CD4-positive, alpha-beta T cell (primary cell): ENCODE measurements at places on chromosomes 2 and 18. TPM values are rescaled to one million over a fixed set of nuclear protein-coding genes. Genes with fewer than 3 reads are reported as not detected.

- no peak for DNase-seq
- H3K27ac ChIP-seq, result no peak within 1 kb of the TSS
- H3K27me3 ChIP-seq, result peaks cover 42% of the 10 kb centered on the region
Measured at GRCh38 chr2:127675331-127676261, at the start of gene LIMS2. LIMS2 (minus strand) TSS chr2:127675530; CDS start chr2:127675024, 506 bp downstream.

- H3K4me3 ChIP-seq, result no peak overlapping the region
- H3K27ac ChIP-seq, result no peak overlapping the region
- H3K4me1 ChIP-seq, result no peaks in the 10 kb centered on the region
Measured at GRCh38 chr2:5869936-5870335, 177.8 kb downstream of the SOX11 start.

DNA sequence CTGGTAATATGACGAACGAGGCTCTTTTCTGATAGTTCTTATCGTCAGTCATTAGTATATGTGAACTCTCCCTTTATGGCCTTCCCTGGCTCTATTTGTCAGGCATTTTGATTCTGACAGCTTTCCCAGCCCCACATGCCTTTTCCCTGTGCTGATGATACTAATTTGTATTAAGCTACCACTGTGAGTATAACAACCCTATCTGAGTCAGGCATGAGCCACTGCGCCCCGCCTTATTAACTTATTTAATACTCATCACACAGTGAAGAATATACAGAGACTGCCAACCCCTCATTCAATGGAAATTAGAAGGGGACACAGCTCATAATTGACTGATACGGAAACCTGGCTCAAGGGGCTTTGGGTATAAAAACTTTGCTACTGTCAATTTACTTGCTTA is 140.0 kb downstream of the NETO1 start:
- DNase-seq, result no peak
- H3K36me3 ChIP-seq, result no peaks in the 10 kb centered on the region
- H3K4me1 ChIP-seq, result no peaks in the 10 kb centered on the region

DNA sequence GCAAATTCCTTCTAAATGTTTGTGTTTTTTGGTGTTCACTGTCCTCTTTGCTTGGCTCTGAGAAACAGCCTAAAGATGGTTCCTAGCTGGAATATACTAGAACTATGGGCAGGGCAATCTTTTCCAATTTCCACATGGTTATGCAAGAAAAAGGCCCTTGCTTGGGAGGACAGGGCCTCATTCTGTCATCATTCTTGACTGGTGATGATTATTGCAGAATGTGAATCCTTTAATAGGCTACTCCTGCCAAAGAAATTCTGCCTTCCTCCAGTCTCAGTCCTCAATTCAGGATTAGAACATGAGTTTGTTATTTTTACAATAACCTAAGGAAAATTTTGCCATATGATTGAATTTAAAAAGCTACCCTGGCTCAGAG is 218.7 kb downstream of the HNMT start:
- DNase-seq, result no peak
- no peak overlapping the region for H3K4me3 ChIP-seq
- no peak overlapping the region for H3K27ac ChIP-seq

PIEZO2 gene
- not detected for total RNA-seq

DNA sequence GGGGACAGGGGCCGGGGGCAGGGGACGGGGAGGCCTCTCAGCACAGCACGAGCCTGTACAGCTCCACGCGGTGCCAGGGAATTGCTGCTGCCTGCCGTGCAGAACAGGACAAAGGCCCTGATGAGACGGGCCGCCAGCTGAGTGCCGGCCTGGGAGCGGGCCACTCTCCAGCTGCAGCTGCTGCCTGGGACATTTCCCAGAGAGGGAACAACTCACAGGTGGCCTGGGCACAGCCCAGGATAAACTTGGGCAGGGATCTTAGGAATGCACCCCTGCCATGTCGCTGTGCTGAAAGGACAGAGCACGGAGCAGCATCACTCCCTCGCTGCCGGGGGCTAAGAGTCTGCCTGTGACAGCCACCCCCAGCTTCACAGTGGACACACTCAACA is 38.8 kb downstream of the CENPO start:
- DNase-seq, result no peak
- H3K27ac ChIP-seq, result no peak overlapping the region
- peaks cover 19% of the 10 kb centered on the region for H3K36me3 ChIP-seq
- H3K4me3 ChIP-seq, result no peak overlapping the region
- no peaks in the 10 kb centered on the region for H3K27me3 ChIP-seq

DNA sequence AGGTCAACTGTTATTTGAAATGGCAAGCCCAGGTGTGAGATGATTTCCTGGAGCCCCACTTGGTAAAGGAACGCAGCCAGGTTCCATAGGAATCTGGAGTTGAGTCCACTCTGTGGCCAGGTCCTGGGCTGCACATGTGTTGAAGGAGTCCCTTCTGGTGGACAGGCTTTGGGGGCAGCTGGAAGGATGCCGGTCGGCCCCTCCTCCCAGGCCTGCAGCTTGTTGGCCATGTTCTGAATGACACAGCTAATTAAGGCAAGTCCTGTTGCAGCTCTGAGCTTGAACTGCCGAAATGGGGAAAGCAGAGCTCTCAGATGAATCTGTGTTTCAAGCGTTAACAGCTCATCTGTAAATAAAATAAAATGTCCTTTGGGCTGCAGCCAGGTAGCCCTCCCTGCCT is 23.8 kb downstream of the EN1 start:
- H3K4me1 ChIP-seq, result no peaks in the 10 kb centered on the region
- H3K4me3 ChIP-seq, result no peak overlapping the region
- no peak for DNase-seq
- H3K27ac ChIP-seq, result no peak overlapping the region
- no peaks in the 10 kb centered on the region for H3K36me3 ChIP-seq

GRCh38 chr2:86500325-86501083 is 59.3 kb downstream of the KDM3A start:
- H3K36me3 ChIP-seq, result peaks cover 91% of the 10 kb centered on the region
- H3K27ac ChIP-seq, result no peak overlapping the region
- no peak overlapping the region for H3K4me3 ChIP-seq
- DNase-seq, result no peak

DNA sequence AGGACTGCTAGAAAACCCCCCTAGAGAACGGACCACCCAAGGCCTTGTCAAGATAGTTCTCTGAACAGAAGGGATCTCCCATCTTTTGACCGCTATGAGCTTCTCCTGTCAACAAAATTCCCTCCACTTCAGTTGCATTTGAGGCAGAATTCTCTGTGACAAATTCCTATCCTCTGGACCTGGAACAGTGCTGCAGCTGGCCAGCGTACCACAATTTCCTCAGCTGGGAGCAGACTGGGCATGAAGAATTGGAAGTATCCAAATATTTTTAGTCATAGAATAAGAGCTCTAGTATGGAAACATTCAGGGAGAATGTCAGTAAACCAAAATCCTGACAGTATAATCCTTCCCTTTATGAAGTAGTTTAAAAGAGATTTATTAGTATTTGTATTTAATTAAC is 147.1 kb upstream of the BOD1L2 start:
- H3K27me3 ChIP-seq, result no peaks in the 10 kb centered on the region
- H3K27ac ChIP-seq, result no peak overlapping the region
- DNase-seq, result no peak
- H3K4me3 ChIP-seq, result no peak overlapping the region
- H3K4me1 ChIP-seq, result no peaks in the 10 kb centered on the region
- no peaks in the 10 kb centered on the region for H3K36me3 ChIP-seq

GRCh38 chr2:203279288-203279687 is 40.5 kb downstream of the CYP20A1 start:
- no peak for DNase-seq
- peak overlapping the region; percentile 7 for H3K27ac ChIP-seq
- peaks cover 73% of the 10 kb centered on the region for H3K36me3 ChIP-seq
- H3K4me1 ChIP-seq, result no peaks in the 10 kb centered on the region
- no peak overlapping the region for H3K4me3 ChIP-seq

GRCh38 chr2:172336681-172337080 is 90.7 kb upstream of the ITGA6 start:
- H3K27ac ChIP-seq, result no peak overlapping the region
- no peak overlapping the region for H3K4me3 ChIP-seq
- H3K4me1 ChIP-seq, result peaks cover 10% of the 10 kb centered on the region
- no peaks in the 10 kb centered on the region for H3K36me3 ChIP-seq
- DNase-seq, result no peak
- H3K27me3 ChIP-seq, result no peaks in the 10 kb centered on the region

AGAP1 gene
- 3.1 TPM for total RNA-seq

TRABD2A gene
- 166 TPM for total RNA-seq

GRCh38 chr2:159262904-159263303 is 23.6 kb downstream of the WDSUB1 start:
- H3K4me3 ChIP-seq, result no peak overlapping the region
- no peaks in the 10 kb centered on the region for H3K27me3 ChIP-seq

ALKAL2 gene
- total RNA-seq, result not detected

- no peaks in the 10 kb centered on the region for H3K4me1 ChIP-seq
- H3K36me3 ChIP-seq, result no peaks in the 10 kb centered on the region
- no peaks in the 10 kb centered on the region for H3K27me3 ChIP-seq
- no peak for DNase-seq
Measured at GRCh38 chr2:125698280-125698679, 957.7 kb upstream of the GYPC start.

GRCh38 chr18:23107718-23108117 is 27.6 kb upstream of the CABLES1 start:
- H3K36me3 ChIP-seq, result no peaks in the 10 kb centered on the region
- H3K4me3 ChIP-seq, result no peak overlapping the region
- DNase-seq, result no peak
- H3K27me3 ChIP-seq, result no peaks in the 10 kb centered on the region

DNA sequence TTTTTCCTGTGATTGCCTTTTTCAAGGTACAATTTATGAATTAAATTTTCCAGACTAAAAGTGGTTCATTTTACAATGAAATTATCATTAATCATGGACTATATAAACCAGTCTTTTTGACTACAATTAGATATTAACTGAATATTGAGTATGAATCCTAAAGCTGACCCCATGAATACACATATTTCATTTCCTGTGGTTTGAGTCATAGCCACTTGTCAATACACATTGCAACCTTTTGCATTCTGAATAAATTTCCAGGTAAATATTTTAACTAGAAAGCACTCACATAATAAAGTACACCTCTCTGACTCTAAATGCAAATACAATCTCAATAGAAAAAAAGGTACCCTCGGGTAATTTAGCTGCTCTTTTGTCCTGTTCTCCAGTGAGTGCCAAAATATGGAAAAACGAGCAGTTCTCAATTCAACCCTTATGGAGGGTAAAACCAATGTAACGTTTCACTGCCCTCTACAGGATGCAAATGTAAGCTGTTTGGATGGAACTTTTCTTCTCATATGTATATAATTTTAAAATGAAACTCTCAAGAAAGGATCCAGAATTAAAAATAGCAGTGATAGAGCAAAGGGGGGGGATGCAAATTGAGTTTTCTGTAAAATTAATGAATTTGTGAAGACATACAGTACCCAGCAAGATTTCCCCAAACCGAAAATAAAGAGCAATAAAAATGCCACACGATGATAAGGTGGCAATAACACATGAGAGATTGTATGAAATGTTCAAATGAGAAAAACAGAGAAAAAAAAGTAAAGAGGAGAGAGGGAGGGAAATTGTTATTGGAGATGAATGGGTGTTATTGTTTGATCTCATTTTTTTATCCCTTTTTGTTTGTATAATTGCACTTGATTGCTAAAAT is 1795.7 kb upstream of the PIK3C3 start:
- H3K27ac ChIP-seq, result no peak overlapping the region
- H3K4me1 ChIP-seq, result no peaks in the 10 kb centered on the region
- no peak overlapping the region for H3K4me3 ChIP-seq
- no peaks in the 10 kb centered on the region for H3K27me3 ChIP-seq

ERLEC1 gene
- total RNA-seq, result 14.5 TPM

CD8A gene
- 2.1 TPM for total RNA-seq

- peaks cover 39% of the 10 kb centered on the region for H3K36me3 ChIP-seq
- no peaks in the 10 kb centered on the region for H3K27me3 ChIP-seq
- no peak overlapping the region for H3K27ac ChIP-seq
Measured at GRCh38 chr2:121505005-121505404, 25.7 kb upstream of the RNU4ATAC start.

GRCh38 chr18:34514238-34514637 is 195.9 kb upstream of the DTNA start:
- no peaks in the 10 kb centered on the region for H3K36me3 ChIP-seq
- no peak overlapping the region for H3K27ac ChIP-seq
- no peaks in the 10 kb centered on the region for H3K27me3 ChIP-seq
- H3K4me3 ChIP-seq, result no peak overlapping the region

DNA sequence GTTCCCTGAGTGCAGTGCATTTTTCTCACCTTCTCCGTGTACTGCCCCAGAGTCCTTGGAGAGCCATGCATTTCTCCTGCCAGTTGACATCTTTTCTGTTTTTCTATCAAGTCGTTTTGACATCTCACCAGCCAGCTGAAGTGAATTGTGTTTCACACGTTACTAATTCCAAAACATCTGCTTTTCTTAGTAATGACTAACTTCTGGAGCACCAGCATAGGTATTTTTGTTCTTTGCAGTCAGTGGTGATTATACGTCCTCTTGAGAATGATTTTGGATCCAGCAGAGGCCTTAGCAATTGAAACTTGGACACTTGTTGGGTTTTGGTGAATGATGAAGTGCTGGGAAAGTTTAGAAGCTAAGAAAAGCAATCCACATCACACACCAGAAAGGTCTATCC is 112.5 kb downstream of the PIK3C3 start:
- no peaks in the 10 kb centered on the region for H3K4me1 ChIP-seq
- peaks cover 48% of the 10 kb centered on the region for H3K36me3 ChIP-seq
- H3K4me3 ChIP-seq, result no peak overlapping the region
- H3K27ac ChIP-seq, result no peak overlapping the region

DNA sequence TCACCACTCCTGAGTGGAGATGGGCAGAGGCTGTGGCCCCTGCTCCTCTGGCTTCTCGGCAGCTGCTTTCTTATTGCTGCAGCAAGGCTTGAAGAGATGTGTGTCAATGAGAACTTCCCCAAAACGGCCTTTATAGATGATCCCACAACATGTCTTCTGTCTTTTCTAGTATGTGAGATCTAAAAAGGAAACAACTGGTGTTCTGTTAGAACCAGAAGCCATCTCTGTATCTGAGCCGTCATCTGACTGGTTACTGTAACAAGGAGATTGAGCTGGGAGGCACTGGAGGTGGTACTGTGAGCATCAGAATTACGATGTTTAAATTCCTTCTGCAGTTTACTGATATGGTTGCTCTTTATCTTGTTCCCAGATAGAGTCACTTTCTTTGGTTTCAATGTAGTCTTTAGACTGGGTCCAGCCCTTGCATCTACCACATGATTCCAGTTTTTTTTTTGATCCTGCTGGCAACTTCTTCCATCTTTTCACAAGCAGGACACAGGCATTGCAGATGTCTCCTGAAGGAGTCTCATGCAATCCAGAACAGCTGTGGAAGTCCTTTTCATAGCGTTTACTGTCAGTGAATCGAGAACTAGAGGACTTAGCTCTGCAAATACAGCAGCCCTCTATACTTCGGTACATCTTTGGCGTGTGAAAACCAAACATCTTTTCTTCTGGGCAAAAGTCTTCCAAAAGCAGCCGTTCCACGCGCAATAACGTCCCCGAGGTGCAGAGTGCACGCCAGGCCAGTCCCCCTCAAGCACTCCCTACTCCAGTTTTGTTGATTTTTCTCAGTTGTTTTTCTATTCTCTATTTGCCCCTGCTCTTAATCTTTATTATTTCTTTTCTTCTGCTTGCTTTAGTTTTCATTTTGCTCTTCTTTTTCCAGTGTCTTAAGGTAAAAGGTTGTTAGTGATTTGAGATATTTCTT is 29.7 kb downstream of the TAF4B start:
- H3K4me3 ChIP-seq, result no peak overlapping the region
- DNase-seq, result no peak
- no peaks in the 10 kb centered on the region for H3K36me3 ChIP-seq
- H3K4me1 ChIP-seq, result no peaks in the 10 kb centered on the region
- H3K27ac ChIP-seq, result no peak overlapping the region

TUBB8B gene
- total RNA-seq, result not detected
